ENCODE measurements at places on chromosomes 2 and 18.

DNA sequence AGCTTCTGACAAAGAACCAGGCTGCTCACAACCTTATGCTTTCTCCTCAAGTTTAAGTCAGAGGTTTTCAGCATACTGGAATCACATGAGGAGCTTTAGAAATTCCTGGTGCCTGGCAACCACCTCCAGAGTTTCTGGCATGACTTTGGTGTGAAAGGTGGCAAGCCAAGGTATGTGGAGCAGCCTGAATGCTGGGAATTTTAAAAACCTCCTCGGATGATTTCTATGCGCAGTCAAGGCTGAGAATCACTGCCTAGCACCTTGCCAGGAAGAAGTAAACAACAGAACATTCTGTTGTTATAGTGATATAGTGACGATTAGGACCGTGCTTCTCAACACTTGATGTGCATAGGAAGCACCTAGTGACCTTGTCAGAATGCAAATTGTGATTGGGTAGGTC is 11.7 kb downstream of the CCBE1 start:
- no peak for DNase-seq

DNA sequence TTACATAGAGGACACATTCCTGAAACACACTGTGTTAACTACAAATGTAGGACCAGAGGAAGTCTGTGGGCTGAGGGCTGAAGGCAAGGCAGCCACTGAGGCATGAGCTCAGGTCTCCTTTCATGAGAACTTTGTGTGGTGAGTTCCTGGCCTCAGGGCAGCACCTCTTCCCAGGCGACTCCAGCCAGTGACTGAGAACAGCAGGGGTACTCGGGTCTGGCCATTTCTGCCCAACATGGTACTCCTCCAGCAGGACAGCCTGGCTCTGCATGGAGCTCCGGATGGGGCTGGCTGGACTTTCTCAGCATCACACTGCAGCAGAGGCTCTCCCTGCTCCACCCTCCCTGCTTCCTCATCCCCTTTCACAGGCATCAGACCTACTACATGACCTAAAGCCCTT is 125.5 kb upstream of the SPATS2L start:
- DNase-seq = no peak

- peak; percentile 93 for DNase-seq
Observed at GRCh38 chr2:5140347-5140746, 551.8 kb upstream of the SOX11 start.

DNA sequence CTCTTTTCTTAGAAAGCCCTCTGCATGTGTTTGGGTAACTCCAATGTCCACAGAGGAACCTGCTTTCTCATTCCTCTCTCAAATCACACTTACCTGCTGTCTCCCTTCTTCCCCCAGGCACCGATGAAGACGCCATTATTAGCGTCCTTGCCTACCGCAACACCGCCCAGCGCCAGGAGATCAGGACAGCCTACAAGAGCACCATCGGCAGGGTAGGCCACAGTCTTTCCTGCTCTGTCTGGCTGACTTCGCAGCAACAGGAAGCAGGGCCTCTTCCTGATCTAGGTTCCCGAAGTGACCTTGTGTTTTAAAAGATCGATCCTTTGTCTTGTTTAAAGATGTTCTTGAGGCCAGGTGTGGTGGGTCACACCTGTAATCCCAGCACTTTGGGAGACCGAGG is 25.0 kb upstream of the GMCL1 start:
- DNase-seq = no peak

DNA sequence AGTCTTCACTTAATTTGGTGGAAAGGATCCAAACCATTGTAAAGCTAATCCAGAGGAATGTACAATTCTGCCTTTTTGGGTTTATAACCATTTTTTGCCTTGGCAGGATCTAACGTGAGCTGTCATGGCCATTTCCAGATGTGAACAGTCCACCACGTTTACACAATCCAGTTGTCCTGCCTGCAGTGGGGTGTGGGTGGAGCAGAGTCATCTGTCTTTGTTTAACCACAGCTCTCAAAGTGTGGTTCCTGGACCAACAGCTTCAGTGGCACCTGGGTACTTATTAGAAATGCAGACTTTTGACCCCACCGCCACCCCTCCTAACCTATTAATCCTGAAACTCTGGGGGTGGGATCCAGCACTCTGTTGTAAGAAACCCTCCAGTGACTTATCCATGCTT is 35.9 kb downstream of the FHOD3 start:
- DNase-seq = no peak

GRCh38 chr2:133004623-133005022 is 334.6 kb upstream of the LYPD1 start:
- DNase-seq = no peak

DNA sequence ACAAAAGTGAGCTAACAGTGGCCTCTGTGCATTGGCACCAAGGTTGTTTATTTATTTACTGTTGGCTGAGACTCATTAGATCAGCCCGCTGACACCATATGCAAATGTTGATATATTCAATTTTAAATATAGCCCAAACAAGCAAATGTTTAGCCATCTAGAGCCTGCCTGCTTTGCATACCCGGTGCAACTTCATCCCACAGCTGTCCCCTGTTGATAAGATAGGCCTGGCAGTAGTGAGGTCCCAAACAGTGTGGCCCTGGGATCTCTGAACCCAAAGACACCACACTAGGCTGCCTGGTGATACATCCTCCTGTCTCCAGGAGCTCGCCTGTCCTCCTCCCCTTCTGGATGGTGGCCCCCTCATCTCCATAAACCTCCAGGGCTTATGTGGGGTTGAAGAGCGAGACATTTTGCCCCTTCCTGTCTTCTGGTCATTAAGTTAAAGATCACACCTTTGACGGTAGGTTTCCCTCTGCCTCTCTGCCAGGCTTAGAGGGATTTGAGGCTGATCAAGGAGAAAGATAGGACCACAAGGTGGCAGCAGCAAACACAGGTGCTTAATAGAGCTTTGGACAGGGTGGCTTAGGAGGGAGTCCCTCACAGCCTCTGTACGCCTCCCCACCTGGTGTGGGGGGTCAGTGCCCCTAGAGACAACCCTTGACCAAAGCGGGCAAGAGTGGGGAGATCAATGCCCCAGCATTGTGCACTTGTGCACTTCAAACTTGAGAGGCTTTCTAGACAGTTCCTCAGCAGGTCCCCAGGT is 23.7 kb upstream of the MYO5B start:
- DNase-seq = no peak

DNA sequence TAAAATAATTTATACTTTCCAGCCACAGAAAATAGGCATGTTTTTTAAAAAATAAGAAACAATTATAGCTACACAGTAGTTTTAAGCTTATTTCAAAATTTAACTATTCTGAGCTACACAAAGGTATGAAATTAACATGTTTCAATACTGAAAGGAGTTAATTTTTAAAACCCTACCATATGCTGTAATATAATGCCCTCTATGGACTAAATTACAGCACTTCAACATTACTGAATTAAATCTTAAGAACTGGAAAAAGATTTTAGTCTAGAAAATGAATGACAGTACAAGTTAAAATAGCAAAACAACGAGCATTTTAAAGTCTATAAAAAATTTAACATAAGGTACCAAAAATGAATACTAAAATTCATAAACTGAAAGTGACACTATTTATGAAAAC is 36.3 kb downstream of the RTN4 start:
- DNase-seq = no peak

GRCh38 chr2:65974067-65974723 is 460.7 kb upstream of the MEIS1 start:
- DNase-seq = no peak

- DNase-seq = no peak
Observed at GRCh38 chr2:227004482-227004881, 159.5 kb downstream of the COL4A4 start.

GRCh38 chr2:134703426-134703825 is 15.4 kb downstream of the TMEM163 start:
- DNase-seq = no peak

GRCh38 chr18:33577685-33578517 is at the start of gene ASXL3:
Gene ASXL3, plus strand, starts transcription at chr18:33578219. Its CDS starts 413 bp downstream, at chr18:33578632.
- peak; percentile 33 for DNase-seq

DNA sequence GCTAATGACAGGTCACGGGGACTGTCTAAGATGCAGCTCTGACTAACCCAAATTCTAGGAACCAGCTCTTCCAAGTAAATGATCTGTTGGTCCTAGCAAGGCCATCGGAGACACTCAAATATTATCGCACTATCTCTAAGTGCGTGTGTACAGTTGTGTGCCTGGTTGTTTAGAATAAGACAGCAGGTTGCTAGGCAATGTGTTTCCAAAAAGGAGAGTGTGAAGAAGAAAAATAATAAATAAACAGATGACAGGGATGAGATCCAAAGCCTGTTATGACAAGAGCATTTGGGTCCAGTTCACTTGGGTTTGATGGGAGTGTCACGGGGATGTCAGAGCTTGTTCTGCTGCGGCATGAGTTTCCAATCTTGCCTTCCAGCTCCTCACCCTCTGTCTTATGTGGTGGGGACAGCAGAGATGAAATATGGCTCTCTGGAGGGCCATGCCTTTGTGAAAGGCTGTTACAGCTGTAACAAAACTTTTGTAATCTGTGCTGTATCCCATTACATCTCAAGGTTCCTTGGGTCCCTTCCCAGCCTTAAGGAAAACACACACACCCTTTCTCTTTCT is 127.5 kb upstream of the TNP1 start:
- no peak for DNase-seq

- peak; percentile 57 for DNase-seq
Observed at GRCh38 chr2:200026332-200027230, 71.2 kb downstream of the MAIP1 start.

DNA sequence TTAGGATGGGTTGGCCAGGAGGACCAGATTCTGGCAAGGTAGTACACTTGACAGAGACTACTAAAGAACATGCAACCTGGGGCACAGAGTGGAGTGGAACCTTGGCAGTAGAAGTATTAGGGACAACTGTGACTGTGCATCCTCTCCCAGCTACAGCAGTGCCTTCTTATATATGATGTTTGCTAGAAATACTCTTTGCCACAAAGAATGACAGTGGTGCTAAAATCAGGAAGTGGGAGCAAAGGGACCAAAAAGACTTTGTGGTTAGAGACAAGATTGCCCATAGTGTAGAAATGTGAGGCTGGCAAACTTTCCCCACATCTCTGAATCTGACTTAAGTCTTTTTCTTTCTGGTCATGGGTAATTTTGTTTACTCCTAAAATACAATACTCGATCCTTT is 9.4 kb upstream of the SLC38A11 start:
- DNase-seq = no peak

- peak; percentile 92 for DNase-seq
Observed at GRCh38 chr18:62881509-62882016, 166.2 kb downstream of the PHLPP1 start.

DNA sequence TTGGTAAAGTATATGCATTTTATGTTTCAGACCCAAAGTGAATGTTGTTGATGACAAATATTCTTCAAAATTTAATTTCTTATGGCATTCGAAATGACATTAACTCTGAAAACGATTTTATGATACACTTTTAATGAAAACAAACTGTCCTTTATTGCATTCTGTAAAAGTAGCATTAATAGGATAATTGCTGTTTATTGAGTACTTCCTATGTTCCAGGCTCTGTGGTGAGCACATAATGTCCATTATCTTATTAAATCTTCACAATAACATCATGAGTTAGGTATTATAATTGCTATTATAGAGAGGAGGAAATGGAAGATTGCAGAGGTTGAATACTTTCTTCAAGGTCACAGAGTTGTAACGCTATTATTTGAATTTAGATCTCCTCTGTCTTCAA is 638.0 kb downstream of the LRP1B start:
- DNase-seq = no peak

DNA sequence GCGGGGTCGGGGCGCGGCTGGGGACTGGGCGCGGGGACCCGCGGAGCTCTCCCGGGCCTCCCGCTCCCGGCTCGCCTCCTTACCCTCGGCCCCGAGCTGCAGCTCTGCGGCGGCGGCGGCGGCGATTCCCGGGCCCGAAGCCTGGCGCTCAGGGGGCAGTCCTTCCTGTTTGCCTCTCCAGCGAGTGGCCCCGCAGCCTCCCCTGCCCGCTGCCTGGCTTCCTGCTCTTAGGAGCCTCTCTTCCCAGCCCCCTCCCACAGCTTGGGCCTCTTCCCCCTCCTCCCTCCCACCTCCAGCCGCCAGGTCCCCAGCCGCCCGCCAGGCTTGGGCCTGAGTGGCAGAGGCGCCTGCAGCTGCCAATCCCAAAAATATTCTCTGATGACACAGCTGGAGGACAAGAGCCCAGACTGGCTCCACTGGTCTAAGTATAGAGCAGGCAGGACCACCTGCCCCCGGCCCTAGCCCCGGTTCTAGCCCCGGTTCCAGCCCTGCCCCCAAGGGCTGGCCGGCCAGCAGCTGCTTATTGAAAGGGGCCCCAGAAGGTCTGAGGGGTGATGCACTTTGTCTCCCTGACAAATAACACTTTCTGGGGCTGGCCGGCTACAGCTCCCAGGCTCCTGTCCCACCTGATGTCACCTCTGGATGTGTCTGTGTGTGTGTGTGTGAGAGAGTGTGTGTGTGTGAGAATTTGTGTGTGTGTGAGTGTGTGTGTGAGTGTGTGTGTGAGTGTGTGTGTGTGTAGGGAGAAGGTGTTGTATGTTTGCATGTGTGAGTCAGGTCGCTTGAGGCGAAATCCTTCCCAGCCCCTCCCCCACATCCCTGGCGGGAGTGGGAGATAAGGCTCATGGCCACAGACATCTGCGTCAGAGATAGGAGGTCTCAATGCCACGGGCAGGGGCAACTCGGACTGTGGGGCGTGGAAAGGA is at the start of gene OBSL1:
Gene OBSL1, minus strand, starts transcription at position 229 of the 926 bp plus-strand sequence. CDS start 307 bp downstream, outside the sequence.
- DNase-seq = peak; percentile 82

- no peak for DNase-seq
Observed at GRCh38 chr2:27537287-27537686, 40.6 kb downstream of the GCKR start.

- no peak for DNase-seq
Observed at GRCh38 chr2:28406276-28407096, 13.8 kb downstream of the FOSL2 start.

- no peak for DNase-seq
Observed at GRCh38 chr2:211722928-211723327, 815.7 kb downstream of the ERBB4 start.

- peak; percentile 53 for DNase-seq
Observed at GRCh38 chr18:44130376-44130942, 550.2 kb upstream of the SETBP1 start.

GRCh38 chr18:7955175-7955574 is 388.1 kb downstream of the PTPRM start:
- DNase-seq = no peak

GRCh38 chr2:187478719-187479118 is 30.7 kb upstream of the CALCRL start:
- no peak for DNase-seq

DNA sequence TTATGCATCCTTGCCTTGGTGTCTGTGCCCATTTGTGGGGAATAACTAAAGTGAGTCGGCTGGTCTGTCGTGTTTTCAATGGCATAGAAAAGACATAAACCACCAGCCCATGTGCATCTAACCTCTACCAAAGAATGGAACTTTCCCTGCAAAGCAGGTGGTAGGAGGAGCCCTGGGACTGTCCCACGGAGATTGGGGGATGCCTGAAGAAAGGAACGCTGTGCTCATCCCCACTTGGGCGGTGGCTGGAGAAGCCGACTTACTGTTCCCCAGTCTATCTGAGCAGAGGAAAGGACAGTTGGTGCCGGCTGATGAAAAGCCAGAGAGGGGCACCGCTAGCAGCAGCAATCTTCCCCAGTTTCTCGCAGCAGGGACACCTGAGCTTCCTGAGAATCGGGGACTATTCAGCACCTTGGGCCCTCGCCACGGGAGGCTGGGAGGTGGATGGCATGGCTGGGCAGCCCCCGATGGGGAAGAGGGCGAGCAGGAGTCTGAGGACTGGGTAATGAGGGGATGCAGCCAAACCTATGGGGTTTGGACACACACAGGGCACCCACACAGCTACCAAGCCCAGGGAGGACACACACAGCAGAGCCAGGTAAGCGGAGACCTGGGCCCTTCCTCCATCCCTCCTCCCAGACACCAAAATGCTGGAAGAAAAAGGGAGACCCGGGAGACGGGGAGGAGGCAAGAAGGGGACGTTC is 53.7 kb upstream of the AGAP1 start:
- DNase-seq = no peak

Measured in fibroblast of skin of right biceps (primary cell).